ENCODE measurements at places on chromosomes 2 and 18.

GRCh38 chr2:147363181-147363580, 481.6 kb upstream of the ACVR2A start:
- DNase-seq, result no peak

DNA sequence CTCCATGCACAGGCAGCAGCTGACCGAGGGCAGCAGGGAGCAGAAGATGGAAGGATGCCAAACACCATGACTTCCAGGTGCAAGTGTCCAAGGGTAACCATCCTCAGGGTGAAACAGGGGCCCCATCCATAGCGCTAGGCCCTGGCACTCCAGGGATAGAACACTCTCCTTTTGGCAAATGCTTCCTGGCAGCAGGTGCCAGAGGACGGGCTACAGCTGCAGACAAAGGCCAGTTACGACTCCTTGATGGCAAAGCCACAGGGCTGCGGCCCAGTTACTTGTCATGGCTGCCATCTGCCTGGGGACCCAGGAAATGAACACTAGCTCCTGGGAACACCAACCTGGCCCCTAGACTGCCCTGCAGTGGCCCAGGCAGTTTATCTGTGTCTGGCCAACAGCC, 178.8 kb downstream of the TMEM163 start:
- no peak for DNase-seq

DNA sequence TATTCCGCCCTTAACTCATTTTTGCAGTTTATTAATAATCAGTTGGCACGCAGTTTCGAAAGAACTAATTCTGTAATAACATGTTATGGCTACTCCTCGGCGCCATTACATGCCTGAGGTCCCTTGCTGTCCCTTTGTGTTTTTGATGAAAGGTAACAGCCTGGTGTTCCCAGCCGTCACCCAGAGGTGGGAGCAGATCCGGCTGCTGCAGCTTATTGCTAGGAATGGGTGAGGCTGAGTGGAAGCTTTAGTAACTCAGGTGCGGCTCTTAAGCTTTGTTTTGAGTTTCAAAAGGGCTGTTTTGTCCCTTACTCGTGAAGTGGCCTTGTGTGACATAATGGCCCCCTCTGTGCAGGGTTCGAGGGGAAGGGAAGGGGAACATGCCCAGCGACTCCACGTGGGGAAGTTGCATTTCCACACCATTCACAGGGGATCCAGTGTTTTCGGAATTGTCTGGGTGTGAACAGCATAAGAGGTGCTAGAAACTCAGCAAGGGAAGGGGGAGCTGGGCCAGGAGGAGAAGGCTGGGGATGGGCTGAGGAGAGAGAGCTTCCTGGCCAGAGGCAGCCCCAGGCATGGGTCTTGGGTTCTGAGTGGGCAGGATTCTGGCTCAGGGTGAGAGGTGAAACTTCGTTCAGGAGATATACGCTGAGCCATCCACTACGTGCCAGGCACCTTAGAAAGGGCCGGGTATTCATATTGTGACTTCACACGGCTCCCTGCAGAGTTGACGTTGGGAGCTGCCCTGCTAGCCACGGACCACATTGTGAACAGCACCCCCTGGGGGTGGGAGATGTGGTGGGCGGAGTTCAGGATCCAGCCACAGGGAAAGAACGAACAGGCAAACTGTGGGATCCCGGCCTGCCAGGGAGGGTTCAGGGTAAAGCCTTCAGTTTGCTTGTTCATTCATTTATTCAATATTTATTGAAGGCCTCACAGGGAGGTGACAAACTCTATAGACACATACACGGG, 84.4 kb downstream of the TGOLN2 start:
- peak; percentile 39 for DNase-seq

- DNase-seq, result no peak
Measured at GRCh38 chr2:174959787-174960186, 45.4 kb downstream of the CHN1 start.

All from activated T-cell treated with anti-CD3 and anti-CD28 coated beads, Interleukin-2, amount 50 U/mL, for 48 hours (primary cell).